ENCODE measurements at places on chromosomes 4 and X.

GRCh38 chr4:67785528-67785927, 31.3 kb upstream of the GNRHR start:
- no peak for DNase-seq

GRCh38 chrX:138692591-138692990, 18.9 kb downstream of the FGF13 start:
- DNase-seq = no peak

DNA sequence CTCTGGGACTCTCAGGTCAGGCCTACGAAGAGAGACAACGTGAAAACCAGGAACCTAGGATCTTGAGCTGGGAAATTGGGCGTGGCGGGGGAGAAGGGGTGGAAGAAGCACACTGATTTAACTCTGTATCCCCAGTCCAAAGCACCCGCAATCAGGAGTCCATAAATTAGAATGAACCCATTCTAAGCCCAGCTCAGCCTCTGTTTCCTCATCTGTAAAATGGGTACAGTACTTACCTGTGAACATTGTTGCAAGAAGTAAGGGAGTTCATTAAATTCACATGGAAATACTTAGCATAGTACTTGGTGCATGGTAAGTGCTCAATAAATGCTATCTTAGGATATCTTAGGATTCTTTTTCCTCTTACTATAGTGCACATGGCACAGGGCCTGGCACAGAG, 326.7 kb downstream of the BCOR start:
- no peak for DNase-seq

DNA sequence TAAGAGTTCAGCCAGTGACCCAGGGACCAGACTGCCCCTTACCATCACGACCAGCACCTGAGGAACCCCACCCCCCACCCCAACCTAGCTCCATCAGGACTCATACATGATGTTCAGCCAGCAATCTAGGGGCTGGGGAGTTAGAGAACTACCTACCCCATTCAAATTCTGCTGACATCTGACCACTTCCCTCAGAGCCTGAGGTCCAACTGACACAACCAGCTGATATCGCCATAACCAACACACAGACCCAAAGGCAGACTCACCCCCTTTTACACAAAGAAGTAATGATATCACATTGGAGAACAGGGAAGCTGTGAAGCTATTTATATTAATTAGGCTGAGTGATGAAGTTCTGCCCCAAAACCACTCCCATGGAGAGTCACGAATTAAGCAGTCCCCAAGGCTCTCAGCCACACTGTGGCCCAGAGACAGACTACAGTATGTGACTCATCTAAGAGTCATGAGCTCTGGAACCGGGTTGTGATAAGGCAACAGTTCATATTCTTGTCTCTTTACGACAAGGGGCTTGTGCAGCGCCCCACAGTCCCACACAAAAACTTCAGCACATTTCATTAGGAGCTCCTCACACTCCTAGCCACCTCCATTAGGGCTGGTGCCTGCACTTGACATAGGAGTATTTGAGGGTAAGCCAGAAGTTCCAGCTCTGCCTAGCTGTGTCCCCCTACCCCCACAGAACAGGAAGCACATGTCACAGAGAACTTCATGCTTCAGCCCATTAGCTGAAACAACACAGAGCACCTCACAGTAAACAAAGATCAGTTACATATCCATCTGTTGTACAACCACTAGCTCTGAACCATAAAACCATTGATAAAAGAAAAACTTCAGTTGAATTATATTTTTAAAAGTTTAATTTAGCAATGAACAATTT, 184.7 kb upstream of the ZCCHC13 start:
- no peak for DNase-seq

GRCh38 chr4:88333741-88334405, 44.8 kb upstream of the HERC6 start:
- DNase-seq = no peak

- DNase-seq = peak; percentile 60
These were observed 65.7 kb upstream of the MAP9 start for GRCh38 chr4:155442267-155443105.

DNA sequence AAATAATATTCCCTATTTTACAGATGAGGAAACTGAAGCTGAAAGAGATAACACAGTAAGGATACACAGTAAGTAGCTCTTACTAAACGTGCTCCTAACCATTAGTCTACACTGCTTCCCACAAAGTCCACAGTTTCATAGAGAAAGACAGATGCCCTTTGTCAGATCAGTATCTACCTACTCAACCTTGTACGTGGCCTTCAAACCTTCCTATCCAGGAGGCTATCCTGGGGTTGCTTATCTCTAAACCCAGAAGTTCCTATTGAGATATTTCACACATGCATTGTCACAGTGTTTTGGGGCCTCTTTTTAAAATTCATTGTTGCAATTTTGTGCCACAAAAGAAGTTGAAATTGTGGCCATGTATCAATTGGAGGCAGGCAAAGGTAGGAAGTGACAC, 208.0 kb downstream of the ENOX2 start:
- no peak for DNase-seq

Measured in right renal cortex interstitium (tissue), 3 donors.